ENCODE measurements at places on chromosomes 5 and 9. TPM values are rescaled to one million over a fixed set of nuclear protein-coding genes. Genes with fewer than 3 reads are reported as not detected.

DNA sequence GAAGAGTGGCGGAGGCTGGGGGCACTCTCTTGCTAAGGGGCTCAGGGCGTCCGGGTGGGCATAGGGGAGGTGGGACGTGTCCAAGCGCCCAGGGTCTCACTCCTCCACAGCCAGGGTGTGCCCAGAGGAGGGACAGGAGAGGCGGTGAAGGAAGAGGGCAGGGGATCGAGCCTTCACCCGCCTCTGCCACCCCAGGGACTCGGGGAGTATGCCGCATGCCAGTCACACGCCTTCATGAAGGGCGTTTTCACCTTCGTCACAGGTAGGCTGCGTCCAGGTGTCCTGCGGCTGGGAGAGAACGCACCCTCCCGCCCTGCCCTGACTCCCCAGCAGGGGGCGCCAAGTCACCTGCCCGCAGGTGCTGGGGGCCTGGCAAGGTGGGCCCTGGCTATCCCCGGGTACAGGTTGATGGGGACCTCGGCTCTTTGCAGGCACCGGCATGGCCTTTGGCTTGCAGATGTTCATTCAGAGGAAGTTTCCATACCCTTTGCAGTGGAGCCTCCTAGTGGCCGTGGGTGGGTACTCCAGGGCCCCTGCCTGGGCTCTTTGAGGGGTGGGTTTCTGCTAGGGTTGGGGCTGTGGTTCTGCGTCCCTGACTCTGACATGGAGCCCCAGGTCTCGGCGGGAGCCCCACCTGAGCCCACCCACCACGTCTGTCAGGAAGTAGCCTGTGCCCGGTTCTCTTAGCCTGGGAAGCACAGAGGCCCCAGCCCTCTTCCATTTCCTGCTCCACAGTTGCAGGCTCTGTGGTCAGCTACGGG is 552 bp downstream of the TMEM141 start:
- DNase-seq: peak; percentile 49

DNA sequence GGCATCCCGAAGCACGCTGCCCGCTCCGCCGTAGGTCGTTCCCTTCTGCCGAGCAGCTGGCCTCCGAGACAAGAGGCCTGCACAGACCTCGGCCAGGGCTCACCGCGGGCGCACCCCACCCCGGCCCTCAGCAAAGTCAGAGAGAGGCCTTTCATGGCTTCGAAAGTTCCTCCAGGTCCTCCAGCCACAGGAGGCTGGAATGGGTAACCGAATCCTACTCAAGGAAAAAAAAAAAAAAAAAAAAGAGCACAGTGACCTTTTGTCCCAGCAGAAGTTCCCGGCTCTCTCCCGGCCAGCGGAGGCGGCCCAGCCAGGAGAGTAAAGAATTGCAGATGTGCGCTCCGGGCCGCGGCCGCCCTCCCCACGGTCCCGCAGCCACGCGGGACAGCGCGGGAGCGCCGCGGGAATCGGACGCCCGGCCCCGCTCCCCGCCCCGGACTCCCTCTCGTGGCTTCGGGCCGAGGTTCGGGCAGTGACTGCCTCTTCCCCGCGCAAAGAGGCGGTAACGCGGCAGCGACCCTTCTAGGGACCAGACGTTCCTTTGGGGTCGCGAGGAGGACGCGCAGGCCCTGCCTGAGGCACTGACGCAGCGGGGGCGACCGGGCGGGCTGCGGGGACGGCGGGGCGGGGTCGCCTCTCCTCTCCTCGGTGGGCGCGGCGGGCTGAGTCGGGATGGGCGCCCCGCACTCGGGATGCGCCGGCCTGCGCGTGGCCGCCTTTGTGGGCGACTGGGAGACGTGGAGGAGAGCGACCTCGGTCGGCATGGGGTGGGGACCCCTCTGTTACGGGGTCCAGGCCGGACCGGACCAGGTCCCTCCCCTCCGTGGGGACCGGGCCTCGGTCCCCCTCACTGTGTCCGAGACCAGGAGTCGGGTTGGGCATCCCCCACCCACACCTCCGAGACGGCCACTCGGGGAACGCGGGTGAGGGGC is 754 bp downstream of the GFPT2 start:
- DNase-seq: no peak

DNA sequence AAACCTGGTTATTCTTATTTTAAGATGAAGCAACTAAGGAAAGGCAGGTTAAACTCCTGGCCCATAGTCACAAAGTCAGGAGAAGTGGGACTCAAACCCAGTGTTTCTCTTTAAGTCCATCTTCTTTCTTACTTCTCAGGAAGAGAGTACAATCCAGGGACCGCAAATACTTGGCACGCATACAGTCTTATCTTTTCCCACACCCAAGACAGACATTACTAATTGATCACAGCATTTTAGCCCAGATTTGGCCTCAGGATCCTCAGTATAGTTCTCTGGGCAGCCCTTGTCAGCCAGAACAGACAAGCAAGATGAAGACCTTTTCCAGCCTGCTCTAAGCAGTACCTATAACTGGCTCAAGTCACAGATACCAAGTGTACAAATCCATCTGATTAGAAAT is 125.5 kb upstream of the RAI14 start:
- DNase-seq: no peak

- DNase-seq: no peak
These were observed 13.2 kb upstream of the ADRA1B start for GRCh38 chr5:159903131-159903530.

GRCh38 chr5:7157083-7157482 is 238.9 kb upstream of the ADCY2 start:
- no peak for DNase-seq

DNA sequence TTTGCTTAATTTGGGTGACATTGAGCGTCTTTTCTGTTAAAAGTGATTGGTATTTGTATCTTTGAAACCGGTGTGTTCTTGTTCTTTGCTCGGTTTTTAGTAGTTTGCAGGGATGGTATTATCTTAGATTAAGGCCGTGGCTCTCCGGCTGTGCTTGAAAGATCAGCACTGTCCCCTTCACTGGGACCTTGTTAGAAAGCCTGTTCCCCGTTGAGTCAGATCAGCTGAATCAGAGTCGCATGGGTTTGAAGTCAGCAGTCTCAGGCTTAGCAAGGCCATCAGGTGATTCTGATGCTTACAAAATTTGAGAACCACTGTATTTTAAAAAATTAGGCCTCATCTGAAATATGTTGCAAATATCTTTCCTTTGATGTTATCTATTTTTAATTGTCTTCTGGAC is 5.0 kb downstream of the DIRAS2 start:
- DNase-seq: peak; percentile 63

DNA sequence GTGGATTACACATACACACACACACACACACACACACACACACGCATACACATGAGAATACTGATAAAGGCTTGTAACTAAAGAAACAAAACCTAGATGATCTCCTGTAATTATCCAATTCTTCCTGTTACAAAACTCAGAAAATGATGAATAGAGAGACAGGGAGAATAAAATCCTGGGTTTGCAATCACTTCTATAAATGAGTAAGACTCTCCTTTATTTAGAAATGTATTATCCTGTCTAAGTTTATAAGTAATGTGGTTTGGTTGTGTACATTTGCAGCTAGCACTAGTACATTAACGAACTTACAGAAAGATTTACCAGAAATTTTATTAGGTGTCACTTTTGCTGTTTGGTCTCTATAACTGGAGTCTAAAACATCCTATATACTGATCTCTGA is 2.8 kb upstream of the PRR16 start:
- no peak for DNase-seq

DNA sequence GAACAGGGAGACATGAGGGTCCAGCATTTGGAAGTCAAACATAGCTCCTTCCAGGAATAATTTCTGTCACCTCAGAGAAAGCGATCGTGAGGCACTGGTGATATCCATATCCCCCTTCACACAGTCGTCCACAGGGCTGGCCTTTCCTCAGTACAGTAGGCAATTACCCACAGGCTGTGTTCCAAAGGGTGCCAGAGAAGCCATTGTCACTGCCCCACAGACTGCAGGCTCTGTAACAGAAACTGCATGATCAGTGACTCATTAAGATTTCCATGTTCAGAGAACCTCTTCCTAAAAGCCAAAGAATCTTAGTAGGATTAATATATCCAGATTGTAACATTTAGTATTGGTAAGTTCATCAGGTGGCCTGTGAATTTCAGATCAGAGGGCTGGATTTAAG is 127.6 kb downstream of the RPS23 start:
- no peak for DNase-seq

DNA sequence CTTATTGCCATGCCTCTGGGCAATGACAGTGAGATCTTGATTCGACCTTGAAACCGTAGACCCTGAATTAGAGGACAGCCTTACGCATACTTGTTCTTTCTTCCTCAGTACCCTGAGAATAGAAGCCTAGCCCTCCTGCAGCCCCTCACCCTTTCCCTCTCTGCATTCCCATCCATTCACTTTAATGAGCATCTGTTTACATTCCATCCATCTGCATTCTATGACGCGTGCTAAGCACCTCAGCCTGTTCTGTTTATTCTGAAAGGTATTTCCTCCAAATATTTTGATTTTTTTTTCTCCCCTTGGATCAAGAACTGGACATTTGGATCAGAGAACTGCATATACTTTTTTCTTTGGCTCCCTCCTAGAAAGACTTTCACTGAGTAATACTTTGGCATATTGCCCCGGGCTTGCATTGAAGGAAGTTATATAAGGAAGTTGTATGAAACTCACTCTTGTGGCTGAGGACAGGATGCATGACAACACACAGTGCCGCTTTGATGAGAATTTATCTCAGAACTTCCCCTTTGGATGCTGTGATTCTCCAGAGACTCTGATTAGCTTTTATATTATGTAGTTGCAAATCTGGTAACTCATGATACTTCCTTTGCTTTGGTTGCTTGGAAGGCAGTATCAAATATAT is 15.7 kb downstream of the TMEM8B start:
- DNase-seq: no peak

DNA sequence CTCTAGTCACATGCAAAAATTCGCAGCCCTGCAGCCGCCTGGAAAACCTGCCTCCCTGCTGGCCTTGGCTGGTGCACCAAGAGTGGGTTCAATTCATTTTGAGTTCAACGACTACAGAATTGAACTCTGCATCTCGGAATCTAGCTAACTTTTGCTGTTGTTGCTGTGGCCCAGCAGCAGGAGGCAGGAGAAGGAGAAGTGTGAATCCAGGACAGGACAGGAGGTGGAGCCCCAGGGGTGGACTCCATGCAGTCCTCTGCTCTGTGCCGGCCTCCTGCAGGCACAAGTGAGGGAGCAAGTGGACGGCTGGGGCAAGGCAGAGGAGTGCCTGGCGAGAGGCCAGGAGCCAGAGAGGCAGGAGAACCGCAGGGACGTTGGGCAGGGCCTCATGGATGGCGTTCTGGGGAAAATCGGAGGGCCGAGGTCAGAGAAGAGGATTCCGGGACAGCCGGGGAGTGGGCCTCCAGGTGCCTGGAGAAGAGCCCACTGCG is 214.2 kb downstream of the FANCC start:
- DNase-seq: peak; percentile 47

- DNase-seq: no peak
These were observed 130.6 kb downstream of the FBXO38 start for GRCh38 chr5:148514344-148514743.

GRCh38 chr9:108889649-108890067 is 27.6 kb downstream of the ACTL7A start:
- DNase-seq: peak; percentile 10

- no peak for DNase-seq
These were observed 17.9 kb downstream of the ITGA1 start for GRCh38 chr5:52805615-52806014.

GRCh38 chr5:51860532-51861018 is 477.3 kb downstream of the ISL1 start:
- DNase-seq: no peak

- DNase-seq: no peak
These were observed 67.2 kb downstream of the WDR41 start for GRCh38 chr5:77424921-77425320.

DNA sequence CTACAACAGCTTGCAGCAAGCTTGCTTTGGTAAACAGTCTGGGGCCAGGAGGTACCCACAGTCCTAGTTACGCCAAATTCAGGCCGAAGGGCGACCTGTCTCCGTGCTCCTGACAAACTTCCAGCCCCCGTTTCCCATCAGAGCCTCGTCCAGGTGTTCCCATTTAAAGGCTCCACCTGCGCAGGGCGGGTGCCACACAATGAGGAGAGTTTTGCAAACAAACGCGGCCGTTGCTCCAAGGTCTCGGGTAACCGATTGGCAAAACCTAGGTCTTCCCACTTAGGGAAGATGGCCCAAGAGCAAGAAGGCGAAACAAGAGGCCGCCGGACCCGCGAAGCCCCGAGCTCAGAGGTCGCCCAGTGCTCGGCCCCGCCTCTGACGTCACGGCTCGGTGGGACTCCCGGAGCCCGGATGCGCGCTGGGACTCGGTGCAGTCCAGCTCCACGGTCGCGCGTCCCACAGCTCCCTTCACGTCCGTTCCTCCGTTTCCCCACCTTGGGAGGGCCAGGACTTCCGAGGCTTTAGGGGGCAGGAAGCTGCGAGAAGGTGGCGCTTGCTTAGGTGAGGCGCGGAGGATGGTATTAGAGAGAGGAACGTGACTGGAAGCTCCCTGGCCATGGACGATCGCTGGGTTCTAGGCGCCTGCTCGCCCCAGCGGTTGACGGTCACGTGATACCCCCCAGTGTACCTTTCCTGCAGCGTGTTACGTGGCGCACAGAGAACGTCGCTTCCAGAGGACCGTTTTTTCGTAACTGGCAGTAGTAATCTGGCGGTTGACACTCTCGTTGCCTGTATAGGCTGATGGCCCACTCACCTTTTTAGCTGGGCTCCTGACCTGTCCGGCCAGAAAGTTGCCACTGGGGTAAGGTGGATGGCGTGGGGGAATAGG is 41.8 kb upstream of the KDM4C start:
- DNase-seq: peak; percentile 38

- DNase-seq: no peak
These were observed 39.4 kb downstream of the SUSD1 start for GRCh38 chr9:112135706-112136105.

DNA sequence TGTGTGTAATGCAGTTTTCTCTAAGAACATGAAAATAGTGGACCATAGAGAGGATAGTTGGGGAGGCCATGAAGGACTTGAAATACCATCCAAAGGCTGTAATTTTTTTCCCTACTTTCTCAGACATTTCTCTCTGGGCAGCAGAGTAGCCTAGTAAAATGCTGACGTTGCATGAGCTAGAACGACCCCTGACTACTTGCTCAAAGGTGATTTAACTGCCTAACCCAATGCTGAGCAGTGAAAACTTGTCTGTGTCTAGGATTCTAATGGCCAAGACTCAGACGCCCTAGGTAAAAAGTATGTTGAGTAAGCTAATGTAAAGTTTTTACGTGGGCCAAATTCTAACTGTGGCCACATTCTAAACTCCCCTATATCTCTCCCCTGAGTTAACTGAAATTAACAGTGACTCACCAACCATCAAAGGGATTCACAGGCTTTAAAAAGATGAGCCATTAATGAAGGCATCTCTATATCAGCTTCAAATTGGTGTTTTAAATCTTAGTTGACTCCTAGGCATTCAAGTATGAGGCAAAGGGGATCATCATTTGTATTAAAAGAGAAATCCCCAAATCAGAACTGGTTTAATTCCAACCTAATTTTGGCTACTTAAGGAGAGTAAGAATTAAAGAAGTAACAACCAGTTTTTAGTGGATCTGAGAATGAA is 121.0 kb upstream of the GAS1 start:
- no peak for DNase-seq

GRCh38 chr5:96065685-96066385 is 104.2 kb upstream of the ELL2 start:
- DNase-seq: no peak

GRCh38 chr9:76926324-76926741 is 20.4 kb upstream of the PRUNE2 start:
- DNase-seq: no peak

- DNase-seq: no peak
These were observed 10.9 kb downstream of the ABL1 start for GRCh38 chr9:130845901-130846481.

GRCh38 chr9:23638011-23638410 is 188.0 kb downstream of the ELAVL2 start:
- DNase-seq: no peak

The UAP1L1 gene
- total RNA-seq: 34.7 TPM

The C9orf153 gene
- total RNA-seq: not detected

The SNCAIP gene
- not detected for total RNA-seq

The TAF7 gene
- total RNA-seq: 164 TPM

Measured in G401 (cell line).